ENCODE measurements at places on chromosomes 3 and 15.

DNA sequence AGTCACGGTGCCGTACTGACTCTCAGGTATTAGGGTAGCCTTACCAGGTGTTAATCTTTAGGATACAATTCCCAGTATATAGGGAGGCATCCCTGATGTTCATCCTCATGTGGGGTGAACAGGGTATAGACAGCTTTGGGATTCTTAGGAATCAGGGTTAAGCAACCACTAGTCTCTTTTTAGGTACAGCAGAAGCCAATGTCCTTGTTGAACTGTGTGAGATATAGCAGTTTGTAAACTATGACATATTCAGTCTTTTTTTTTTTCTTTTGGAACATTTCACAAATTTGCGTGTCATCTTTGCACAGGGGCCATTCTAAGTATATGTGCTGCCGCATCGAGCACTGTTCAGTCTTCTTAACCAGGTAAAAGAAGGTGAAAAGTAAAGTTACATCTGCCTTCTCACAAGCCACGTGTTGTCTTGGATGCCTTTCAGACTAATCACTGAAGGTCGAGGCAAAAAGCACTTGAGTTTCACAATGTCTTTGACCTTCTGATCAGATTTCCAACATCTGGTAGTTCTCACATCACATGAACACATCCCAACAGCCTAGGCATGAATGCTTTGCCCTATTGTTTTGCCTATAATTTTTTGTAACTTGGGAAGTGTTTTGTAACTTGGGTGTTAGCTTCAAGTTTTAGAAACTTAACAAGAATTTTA, 17.2 kb downstream of the TSEN2 start:
- DNase-seq, result no peak

- DNase-seq, result no peak
These were observed 27.4 kb downstream of the CLK3 start for GRCh38 chr15:74642734-74643664.

DNA sequence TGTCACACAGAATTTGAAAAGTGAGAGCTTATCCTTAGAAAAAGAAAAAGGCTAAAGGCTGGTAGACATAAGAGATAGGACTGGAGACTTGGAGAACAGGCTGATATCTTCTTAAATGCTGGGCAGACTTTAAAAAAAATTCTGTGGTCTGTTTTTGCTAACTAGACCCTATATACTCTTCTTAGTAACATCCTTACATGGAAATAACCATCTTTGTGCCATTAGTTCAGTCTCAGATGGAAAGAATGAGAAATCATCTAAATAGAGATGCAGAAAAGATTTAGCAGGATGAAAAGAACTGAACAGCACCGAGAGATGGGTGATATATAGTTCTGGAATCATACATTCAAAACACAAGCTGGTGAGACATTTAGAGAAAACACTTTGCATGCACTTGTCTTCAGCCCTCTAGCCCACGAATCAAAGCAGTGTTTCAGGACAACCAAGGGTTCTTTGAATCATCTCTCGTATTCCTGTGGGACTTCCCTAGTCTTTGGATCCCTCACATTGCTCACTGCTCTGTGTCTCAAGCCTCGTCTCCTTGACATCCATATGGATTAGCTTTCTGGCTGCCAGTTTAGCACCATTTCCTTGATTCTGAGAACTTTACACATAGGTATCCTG, 93.0 kb upstream of the LYSMD4 start:
- DNase-seq, result no peak

- no peak for DNase-seq
These were observed 191.8 kb downstream of the CGGBP1 start for GRCh38 chr3:87867001-87867400.

GRCh38 chr3:18951333-18951732, 197.0 kb upstream of the KCNH8 start:
- no peak for DNase-seq

GRCh38 chr15:83656192-83656591, 2.3 kb downstream of the ADAMTSL3 start:
- DNase-seq, result no peak

GRCh38 chr3:155208183-155208800, 85.2 kb downstream of the STRIT1 start:
- no peak for DNase-seq

DNA sequence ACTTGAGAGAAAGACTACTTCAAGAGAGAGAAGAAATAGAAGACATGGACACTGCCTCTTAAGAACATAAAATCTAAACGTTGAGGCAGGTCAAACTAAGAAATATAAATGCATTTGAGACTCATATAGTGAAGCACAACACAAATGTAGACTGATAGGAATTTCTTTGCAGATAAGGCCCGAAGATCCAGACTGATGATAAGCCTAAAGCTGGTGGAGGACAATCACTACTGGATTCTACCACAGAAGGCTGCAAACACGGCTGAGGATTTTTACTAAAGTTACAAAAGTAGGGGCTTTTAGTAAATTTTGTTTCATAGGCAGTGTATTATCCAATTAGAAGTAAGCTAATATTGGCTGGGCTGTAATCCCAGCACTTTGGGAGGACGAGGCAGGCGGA, 278.3 kb downstream of the RAP2B start:
- DNase-seq, result no peak

DNA sequence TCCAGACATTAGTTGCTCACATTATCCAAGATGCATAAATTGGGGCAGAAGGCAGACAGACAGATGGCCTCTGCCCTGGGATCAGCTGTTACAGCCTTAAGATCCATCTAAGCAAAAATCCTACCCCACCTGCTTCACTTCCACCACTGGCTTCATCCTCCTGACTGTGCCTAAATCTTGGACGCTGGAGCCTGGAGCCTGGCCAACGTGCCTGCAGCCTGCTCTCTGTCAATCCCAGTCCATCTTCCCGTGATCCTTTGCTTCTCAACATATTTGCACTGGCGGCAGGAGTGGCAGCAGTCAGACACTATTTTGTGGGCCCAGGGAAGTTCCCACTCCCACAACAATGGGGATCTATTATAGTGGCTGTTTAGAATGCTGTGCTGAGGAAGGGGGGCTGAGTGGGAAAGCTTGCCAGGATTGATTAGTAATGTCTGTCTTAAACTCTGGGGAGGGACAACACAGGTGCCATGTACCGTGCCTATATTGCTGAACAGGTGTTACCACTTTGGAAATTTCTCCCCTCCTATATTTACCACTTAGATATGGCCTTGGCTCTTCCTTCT, 121.2 kb downstream of the MEGF11 start:
- no peak for DNase-seq

- no peak for DNase-seq
These were observed 3.9 kb upstream of the FURIN start for GRCh38 chr15:90864507-90864906.

- DNase-seq, result no peak
These were observed 340.7 kb downstream of the ROBO1 start for GRCh38 chr3:79427081-79427480.

GRCh38 chr3:143648218-143648617, 200.1 kb downstream of the SLC9A9 start:
- no peak for DNase-seq

DNA sequence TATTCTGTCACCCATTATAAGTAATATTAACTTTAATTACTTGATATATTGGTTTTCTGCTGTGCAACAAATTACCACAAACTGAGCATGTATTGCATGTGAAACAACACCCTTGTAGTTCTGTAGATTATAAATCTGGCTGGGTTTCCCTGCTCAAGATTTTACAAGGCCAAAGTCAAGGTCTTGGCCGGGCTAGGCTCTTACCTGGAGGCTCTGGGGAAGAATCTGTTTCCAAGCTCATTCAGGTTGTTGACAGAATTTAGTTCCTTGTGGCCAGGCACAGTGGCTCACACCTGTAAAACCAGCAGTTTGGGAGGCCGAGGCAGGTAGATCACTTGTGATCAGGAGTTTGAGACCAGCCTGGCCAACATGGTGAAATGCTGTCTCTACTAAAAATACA, 16.3 kb downstream of the TIMMDC1 start:
- no peak for DNase-seq

DNA sequence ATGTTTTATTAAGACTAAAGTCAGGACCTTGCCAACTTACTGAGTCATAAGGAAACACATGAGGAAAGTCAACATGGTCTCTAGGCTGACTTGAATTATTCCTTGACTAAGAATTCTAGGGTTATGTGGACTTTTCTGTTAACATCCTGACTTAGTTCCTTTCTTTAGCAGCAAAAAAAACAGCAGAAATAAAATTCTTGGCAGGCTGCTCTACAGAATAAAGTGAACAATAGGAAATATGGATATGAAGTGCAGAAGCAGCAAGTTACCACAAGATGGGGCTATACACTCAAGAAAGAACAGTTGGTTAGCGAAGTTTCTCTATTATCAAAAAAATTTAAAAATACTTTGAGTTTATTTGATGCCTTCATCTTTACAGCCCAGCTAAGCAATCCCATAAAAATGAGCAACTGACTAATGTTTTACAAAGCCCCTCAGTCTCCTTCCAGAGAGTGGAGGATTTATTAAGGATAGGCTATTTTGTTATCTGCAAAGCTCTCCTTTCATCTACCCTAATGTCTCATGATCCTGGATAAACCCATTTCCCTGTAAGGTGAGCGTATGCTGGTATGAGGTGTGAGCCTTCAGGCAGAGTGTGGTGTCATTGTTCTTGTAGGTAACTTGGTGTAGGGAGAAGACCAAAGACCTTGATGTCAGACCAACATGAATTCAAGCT, 23.1 kb upstream of the MCCC1 start:
- no peak for DNase-seq

DNA sequence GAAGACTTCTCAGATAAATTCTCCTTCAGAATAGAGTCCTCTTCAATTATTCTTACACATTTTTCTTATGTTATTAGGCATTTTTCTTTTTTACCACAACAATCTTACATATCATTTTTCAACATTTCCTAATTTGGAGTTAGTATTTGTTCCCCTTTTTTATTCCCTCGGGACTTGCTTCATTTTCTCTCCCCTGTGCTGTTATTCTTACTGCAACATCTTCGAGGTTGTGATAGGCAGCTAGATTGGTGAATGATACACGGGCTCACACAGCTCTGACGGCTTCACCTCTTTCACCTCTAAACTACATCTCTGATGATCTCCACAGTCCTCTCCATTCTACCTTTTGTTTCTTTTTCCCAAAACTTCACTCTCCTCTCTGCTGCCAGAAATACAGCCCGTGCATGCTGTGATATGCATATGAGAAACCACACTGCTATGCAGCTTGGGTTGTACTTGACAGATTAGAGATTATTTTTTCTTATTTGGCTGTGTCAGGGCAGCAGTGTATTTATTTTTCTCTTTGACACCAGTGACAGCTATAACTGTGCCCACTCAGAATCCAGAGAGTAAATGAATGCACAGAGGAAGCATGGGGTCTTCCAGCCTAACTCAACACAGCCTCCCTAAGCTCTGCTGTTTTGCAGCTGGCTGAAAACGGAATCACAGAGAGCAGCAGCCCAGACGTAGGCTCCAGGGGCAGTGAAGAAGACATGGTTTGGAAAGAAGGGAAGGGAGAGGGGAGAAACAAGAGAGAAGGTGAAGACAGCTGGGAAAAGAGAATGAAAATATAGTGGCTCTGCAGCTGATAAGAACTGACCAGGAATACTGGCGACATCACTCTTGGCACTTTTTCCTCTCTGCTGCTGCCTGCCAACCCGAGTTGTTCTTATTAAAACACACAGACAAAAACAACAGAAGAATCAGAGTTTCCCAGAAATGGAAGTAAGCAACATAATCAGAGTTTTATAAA, 61.8 kb downstream of the SLC9A9 start:
- no peak for DNase-seq

- DNase-seq, result no peak
These were observed 288.0 kb upstream of the CTNNB1 start for GRCh38 chr3:40911264-40911663.

DNA sequence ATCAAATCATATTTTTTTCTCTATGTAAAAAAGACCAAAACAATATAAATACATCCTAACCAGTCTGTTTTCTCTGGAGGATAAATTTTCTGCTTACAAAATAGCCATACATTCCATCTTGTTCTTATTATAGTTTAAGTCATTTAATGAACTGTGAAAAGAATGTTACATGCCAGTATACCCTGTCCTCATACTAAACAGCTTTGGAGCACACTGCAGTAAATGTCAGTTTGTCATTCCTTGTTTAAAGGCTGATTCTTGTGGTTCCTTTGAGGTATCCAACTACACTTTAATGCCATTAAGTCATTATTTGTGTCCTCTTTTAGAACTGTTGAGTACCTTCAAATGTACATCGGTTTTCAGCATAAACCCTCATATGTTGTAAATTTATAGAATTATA, 52.7 kb upstream of the DCBLD2 start:
- DNase-seq, result no peak

DNA sequence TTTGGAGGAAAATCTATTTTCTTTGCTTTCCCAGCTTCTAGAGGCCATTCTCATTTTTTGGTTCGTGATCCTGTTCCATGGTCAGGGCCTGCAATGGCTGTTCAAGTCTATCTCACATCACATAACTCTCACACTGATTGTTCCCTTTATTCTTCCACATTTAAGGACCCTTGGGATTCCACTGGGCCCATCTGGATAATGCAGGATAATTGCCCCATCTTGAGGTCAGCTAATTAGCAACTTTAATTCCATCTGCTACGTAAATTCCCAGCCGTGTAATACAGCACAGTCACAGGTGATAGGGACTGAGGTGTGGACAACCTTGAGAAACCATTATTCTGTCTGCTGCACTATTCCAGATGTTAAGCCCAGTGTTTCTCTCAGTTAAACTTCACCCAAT, 311.6 kb upstream of the CNTN4 start:
- no peak for DNase-seq

DNA sequence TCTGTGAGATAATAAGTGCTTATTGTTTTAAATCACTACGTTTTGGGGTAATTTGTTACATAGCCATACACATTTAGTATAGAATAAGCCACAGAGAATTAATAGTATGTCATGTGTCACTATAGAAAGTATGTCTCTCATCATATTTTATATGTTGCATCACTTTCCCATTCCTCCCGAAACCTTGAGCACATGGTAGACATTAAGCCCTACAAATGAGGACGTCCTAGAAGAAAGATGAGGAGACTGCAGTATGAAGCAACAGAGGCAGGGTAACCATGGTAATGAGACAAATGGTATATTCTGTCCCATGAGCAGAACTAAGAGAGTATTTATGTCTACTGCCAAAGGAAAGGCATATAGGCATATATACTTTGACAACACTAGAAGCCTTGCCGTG, 720.2 kb downstream of the ROBO1 start:
- no peak for DNase-seq

- DNase-seq, result no peak
These were observed 180.9 kb downstream of the SUCNR1 start for GRCh38 chr3:152054315-152054714.

GRCh38 chr15:40410476-40410875, 4.9 kb downstream of the IVD start:
- DNase-seq, result no peak

- DNase-seq, result no peak
These were observed 23.5 kb upstream of the SQOR start for GRCh38 chr15:45611305-45611704.

GRCh38 chr3:107727102-107727501, 204.3 kb downstream of the BBX start:
- DNase-seq, result no peak

GRCh38 chr15:80093854-80094418, 34.5 kb downstream of the ZFAND6 start:
- no peak for DNase-seq

GRCh38 chr3:42656680-42657610, 3.4 kb downstream of the ZBTB47 start:
- no peak for DNase-seq

- no peak for DNase-seq
These were observed 5.7 kb upstream of the CNTN6 start for GRCh38 chr3:1087066-1087560.

All from stimulated activated CD8-positive, alpha-beta memory T cell treated with anti-CD3 and anti-CD28 coated beads, Interleukin-2, amount 100 ng/mL, for 48 hours (primary cell).